B cell (primary cell): ENCODE measurements at places on chromosomes 3 and 15. TPM values are rescaled to one million over a fixed set of nuclear protein-coding genes. Genes with fewer than 3 reads are reported as not detected.
A peak's percentile ranks its signal among the peaks of the same experiment; 100 is the strongest.

DNA sequence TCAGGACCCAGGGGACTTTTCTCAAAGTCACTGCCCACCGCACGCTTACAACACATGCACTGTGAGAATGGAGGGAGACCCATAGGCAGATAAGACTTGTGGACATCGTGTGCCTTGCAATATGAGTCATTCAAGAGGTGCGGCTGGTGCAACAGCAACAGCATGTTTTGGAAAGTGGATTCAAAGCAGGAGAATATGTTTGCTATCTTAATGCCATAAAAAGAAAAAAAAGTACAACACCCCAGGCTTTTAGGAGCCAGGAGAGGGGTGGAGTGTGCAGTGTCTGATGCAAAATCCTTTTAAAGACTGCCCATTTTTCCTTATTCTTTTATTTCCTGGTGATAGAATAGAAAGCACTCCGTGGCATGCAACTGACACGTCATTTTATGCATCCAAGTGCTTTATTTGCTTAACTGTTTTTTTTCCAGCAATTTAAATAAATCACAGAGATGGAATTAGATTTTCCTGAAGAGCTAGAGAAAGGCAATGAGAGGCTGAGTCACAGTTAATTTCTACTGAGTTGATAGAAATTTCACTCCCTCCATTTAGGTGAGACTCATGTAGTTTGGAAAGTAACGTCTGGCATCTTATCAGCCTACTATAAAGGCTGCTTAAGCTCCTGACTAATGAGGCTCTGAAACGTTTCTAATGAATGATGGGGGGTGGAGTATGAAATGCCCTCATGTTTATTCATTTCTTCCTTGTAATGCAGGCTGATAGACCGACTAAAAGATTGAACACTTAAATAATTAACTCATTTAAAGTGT, 96.4 kb downstream of the NSUN3 start:
- H3K27me3 ChIP-seq = no peaks in the 10 kb centered on the region
- no peaks in the 10 kb centered on the region for H3K4me1 ChIP-seq
- DNase-seq = no peak
- no peak overlapping the region for H3K27ac ChIP-seq

Gene EPHA6
- not detected in 2 replicates for total RNA-seq

Gene DNASE1L3
- 0.39 and 1.1 TPM in 2 replicates for total RNA-seq

DNA sequence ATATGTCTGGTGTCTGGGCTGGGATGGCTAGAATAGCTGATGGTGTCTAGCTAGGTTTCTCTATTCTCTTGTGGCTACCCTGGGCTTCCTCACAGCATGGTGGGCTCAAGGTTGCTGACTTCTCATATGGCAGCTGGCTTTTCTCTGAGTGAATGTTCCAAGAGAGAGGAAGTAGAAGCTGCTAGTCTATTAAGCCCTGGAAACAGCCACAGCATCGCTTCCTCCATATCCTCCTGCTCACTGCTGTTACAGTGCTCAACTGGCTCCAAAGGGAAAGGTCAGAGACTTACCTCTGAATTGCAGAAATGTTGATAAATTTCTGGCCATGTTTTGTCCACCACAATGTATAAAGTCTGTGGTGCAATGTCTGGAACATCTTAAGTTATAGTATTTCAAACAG, 299.9 kb upstream of the ADAMTS9 start:
- DNase-seq = no peak
- no peak overlapping the region for H3K4me3 ChIP-seq
- H3K27ac ChIP-seq = no peak overlapping the region
- no peaks in the 10 kb centered on the region for H3K27me3 ChIP-seq

Gene CYP1A1
- total RNA-seq = not detected in 2 replicates

- DNase-seq = peak; percentile 16
- no peaks in the 10 kb centered on the region for H3K27me3 ChIP-seq
- peaks cover 42% of the 10 kb centered on the region for H3K36me3 ChIP-seq
- H3K4me1 ChIP-seq = peaks cover 18% of the 10 kb centered on the region
Measured at GRCh38 chr15:62026487-62027262, 33.6 kb downstream of the VPS13C start.

GRCh38 chr15:48289628-48290027, 41.6 kb upstream of the DUT start:
- no peak overlapping the region for H3K4me3 ChIP-seq
- no peaks in the 10 kb centered on the region for H3K36me3 ChIP-seq
- peaks cover 3% of the 10 kb centered on the region for H3K4me1 ChIP-seq
- no peaks in the 10 kb centered on the region for H3K27me3 ChIP-seq
- no peak overlapping the region for H3K27ac ChIP-seq

Gene CERS3
- total RNA-seq = 0.34 and 0.44 TPM in 2 replicates

- DNase-seq = no peak
- no peak overlapping the region for H3K27ac ChIP-seq
- no peaks in the 10 kb centered on the region for H3K4me1 ChIP-seq
- H3K27me3 ChIP-seq = no peaks in the 10 kb centered on the region
- no peaks in the 10 kb centered on the region for H3K36me3 ChIP-seq
Measured at GRCh38 chr3:108437439-108437838, 73.0 kb downstream of the MYH15 start.

DNA sequence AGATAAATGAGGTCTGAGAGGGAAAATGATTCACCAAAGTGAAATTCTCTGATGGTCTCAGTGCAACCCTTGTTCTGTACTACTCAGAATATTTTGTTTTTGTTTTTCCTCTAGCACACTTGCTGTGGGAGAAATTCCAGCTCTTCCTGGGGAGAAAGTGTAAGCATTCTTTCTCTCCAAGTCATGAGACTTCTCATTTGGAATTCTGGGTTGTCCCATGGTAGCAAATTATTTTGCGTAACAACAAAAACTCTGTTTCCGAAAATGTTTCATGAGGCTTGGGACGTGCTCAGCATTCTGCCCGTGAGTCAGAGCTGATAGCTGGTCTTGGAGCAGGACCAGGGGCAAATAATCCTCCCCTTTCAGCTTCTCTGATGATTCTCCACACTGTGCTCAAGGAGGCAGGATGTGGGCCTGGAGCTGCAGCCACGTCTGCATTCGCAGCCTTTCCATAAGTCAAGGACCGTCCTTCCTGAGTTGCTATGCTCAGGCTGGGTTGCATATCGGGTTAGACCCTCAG, 70.3 kb downstream of the SENP2 start:
- no peak overlapping the region for H3K27ac ChIP-seq
- no peaks in the 10 kb centered on the region for H3K27me3 ChIP-seq
- H3K36me3 ChIP-seq = no peaks in the 10 kb centered on the region
- DNase-seq = no peak

GRCh38 chr3:197000211-197000610, 29.4 kb downstream of the MELTF start:
- H3K36me3 ChIP-seq = no peaks in the 10 kb centered on the region
- no peak for DNase-seq
- H3K27ac ChIP-seq = no peak overlapping the region

- no peaks in the 10 kb centered on the region for H3K27me3 ChIP-seq
- H3K4me1 ChIP-seq = peaks cover 56% of the 10 kb centered on the region
- DNase-seq = no peak
- H3K4me3 ChIP-seq = no peak overlapping the region
Measured at GRCh38 chr15:99475754-99476412, 89.9 kb upstream of the MEF2A start.

GRCh38 chr15:22259881-22260421, 179.6 kb downstream of the OR4M2 start:
- peaks cover 3% of the 10 kb centered on the region for H3K4me1 ChIP-seq
- no peak overlapping the region for H3K27ac ChIP-seq
- H3K4me3 ChIP-seq = no peak overlapping the region

Gene HDC
- not detected in 2 replicates for total RNA-seq

GRCh38 chr15:20358779-20359414, 182.7 kb downstream of the GOLGA6L6 start:
- no peak overlapping the region for H3K27ac ChIP-seq
- no peak overlapping the region for H3K4me3 ChIP-seq
- H3K27me3 ChIP-seq = peaks cover 9% of the 10 kb centered on the region
- no peaks in the 10 kb centered on the region for H3K4me1 ChIP-seq

Gene DUOXA2
- total RNA-seq = not detected in 2 replicates

- DNase-seq = no peak
- no peak overlapping the region for H3K4me3 ChIP-seq
- no peaks in the 10 kb centered on the region for H3K36me3 ChIP-seq
Measured at GRCh38 chr15:48667701-48668100, 22.2 kb upstream of the FBN1 start.

Gene PLS1
- total RNA-seq = 0.73 and 0.74 TPM in 2 replicates

Gene KBTBD13
- total RNA-seq = not detected in 2 replicates

Gene GLDN
- total RNA-seq = not detected in 2 replicates
